ENCODE measurements at places on chromosomes 1 and 21. TPM values are rescaled to one million over a fixed set of nuclear protein-coding genes. Genes with fewer than 3 reads are reported as not detected.

LCK gene
- not detected for polyA plus RNA-seq

GRCh38 chr1:195999022-195999421 lies 609.2 kb downstream of the KCNT2 start:
- no peak for DNase-seq

GRCh38 chr1:113783254-113784103 lies 24.2 kb upstream of the PHTF1 start:
- DNase-seq: no peak

GRCh38 chr1:199743227-199743626 lies 284.3 kb upstream of the NR5A2 start:
- no peak for DNase-seq
